ENCODE measurements at places on chromosomes 1 and 21.

DNA sequence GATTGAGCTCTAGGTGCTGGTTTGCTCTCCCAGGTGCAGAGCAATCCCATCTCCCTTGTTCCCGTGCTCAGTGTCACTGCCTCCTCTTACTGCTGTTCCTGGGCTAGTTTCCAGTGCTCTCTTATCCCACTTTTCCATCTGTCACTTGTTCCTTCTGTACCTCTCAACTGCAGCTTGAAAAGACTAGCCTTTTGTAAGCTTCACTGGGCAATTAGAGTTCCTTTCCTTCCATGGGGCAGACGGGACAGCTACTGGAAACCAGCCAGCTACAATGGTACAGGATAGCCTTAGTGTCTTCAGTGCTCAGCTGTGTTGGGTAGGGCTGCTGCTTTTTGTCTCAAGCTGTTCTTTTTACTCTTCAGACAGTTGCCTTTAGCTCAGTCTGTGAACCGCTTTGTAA lies 31.6 kb downstream of the AGT start:
- no peak for DNase-seq

DNA sequence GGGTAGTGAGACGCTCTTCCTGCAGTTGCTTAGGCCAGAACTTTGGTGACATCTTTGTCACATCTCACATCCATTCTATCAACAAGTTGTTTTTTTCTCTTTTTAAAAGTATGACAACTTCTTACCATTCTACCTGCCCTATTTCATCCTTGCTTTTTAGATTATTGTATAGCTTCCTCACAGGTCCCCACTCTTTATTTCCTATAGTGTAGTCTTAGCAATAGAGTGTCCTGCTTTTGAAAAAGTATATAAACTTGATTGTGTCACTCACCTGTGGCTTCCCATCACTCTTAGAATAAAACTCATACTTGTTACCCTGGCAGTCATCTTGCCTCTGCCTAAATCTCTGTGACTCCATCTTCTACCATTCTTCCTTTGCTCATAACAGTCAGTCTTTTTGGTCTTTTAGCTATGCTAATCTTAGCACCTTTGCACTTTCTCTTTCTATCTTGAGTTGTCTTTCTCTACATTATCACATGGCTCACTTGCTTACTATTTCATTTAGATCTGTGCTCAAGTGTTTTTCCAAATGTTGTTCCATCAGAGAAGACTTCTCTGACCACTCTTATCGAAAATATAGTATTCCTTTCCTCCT lies 9.5 kb downstream of the CDC73 start:
- no peak for DNase-seq

GRCh38 chr1:27605796-27606707 lies 2.1 kb upstream of the AHDC1 start:
- peak; percentile 18 for DNase-seq

GRCh38 chr1:31920956-31921355 lies 17.2 kb downstream of the PTP4A2 start:
- DNase-seq, result no peak

DNA sequence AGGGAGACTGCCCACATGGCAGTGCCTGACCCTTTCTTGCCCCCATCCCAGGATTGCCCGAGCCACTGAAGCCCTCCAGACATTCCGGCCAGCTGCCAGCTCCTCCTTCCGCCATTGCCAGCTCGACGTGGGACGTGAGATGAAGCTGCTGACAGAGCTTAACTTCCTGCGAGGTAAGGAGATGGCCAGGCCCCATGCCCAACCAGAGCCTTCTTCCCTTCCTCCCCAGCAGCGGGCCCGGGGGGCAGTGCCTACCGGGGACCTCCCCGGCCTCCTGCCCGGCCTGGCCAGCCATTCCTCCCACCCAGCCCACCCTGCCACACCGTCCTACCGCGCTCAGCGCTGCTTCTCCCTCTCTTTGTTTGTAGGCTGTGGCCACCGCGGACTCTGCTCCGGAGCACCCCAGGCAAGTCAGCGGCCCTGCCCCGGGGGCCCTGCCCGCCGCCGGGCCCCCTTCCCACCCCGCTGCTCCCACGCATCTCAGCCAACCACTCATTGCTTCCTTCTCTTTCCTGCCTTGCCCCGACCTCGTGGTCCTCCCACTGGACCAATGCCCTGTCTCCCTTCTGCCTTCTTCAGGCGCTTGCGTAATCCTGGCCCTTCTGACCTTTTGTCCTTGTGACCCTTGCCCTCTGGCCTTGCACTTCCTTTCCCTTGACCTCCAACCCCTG lies 4.9 kb downstream of the TRIM46 start:
- no peak for DNase-seq

GRCh38 chr1:108719656-108720435 lies 7.1 kb downstream of the FNDC7 start:
- peak; percentile 15 for DNase-seq

DNA sequence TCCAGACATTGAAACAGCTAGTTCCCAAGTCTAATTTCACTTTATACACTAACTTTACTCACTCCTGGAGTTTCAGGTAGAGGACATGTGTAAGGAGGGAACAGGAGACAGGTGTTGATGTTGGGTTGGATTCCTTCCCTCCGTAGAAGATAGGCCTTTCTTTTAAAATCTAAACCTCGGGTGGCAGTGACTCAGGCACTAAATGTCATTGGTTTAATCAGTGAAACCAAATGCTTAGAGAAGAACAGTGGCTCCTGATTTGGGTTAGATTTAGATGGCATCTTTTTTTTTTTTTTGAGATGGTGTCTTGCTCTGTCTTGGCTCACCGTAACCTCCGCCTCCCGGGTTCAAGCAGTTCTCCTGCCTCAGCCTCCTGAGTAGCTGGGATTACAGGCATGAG lies 7.2 kb downstream of the CAP1 start:
- no peak for DNase-seq

GRCh38 chr1:191912517-191912916 lies 245.7 kb upstream of the RGS18 start:
- DNase-seq, result no peak

- DNase-seq, result no peak
These were observed 897 bp downstream of the EPHX4 start for GRCh38 chr1:92030656-92031107.

- DNase-seq, result peak; percentile 47
These were observed 183.6 kb upstream of the RUNX1 start for GRCh38 chr21:35232545-35233176.

DNA sequence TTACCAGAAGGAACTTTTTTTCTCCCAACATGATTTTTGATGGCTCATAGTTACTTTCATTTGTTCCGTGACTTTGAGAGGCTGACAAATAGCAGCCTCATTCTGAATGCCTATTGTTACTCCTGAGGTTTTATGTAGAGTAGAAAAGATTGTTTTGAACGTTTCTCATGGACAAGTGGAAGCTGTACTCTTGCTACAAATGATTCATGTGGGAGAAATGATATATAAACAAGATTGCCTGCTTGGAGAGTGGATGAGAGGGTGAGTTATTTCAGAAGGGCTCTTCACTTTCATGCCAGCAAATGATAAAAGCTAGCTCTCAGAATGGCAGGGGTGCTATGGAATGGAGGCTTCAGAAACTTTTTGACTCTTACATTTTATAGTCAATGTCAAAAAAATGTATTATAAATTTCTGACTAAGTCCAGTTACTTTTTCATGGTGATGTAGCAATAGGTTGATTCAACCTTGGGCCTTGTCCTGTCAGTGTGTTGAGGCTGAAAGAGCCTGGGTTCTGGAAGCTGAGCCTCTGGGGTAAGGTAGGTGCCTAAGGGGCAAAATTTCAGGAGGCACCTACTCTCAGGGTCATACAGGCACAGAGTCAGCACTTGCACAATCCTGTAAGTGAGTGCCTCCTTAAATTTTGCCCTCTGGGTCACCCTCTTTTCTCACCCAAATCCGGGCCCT lies 19.4 kb downstream of the JUN start:
- DNase-seq, result no peak

- DNase-seq, result no peak
These were observed 1.5 kb upstream of the PRSS38 start for GRCh38 chr1:227813962-227814361.

- no peak for DNase-seq
These were observed 2.9 kb upstream of the SLC2A7 start for GRCh38 chr1:9028921-9029705.

- DNase-seq, result no peak
These were observed 98.7 kb downstream of the WDR4 start for GRCh38 chr21:42780617-42781016.

- no peak for DNase-seq
These were observed 6.7 kb downstream of the KYAT3 start for GRCh38 chr1:88985692-88986091.

DNA sequence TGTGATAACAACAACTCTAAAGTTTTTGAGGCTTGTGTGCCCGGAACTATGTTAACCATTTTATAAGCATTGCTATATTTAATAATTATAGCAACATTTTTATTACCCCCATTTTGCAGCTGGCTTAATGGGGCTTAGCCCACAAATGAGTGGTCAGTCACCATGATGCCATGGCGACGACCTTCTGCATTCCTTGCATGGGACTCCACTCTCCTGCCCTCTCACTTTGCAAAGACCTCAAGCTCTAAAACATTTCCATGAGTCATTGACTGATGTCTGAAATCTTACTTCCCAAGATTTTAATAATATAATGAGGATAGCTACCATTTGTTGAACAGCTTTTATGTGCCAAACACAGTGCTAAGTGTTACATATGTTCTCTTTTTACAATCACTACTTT lies 15.4 kb downstream of the NGF start:
- DNase-seq, result no peak

DNA sequence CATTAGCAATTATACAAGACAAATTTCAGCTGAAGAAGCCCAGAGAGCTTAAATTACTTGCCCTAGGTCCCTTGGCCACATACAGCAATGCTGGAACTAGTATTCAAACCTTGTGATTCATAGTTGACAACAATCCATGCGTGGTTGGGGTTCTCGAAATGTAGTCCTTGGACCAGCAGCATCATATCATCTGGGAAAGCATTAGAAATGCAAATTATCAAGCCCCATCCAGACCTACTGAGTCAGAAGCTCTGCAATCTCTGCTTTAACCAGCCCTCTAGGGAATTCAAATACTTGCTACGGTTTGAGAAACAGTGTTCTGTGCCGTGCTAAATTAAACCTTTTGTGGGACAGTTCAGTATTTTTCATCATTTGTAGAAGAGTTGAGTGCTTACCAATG lies 65.1 kb downstream of the CLIC6 start:
- no peak for DNase-seq

DNA sequence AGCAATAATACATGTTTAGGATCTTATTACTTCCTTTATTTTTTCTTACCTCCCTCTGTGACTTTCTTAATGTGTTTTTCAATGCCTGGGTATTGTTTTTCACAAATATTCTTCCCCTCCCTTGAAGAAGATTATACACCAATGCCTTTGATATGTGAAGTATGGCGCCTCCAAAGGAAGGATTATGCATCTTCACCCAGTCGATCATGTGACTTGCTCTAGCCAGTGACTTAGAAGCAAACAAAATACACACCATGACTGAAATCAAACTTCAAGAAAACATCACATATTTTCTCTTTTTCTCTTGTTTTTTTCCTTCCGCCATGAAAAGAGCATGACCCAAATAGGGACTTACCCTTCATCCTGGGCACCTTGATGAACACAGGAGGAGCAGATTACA lies 297.1 kb downstream of the NCAM2 start:
- no peak for DNase-seq

DNA sequence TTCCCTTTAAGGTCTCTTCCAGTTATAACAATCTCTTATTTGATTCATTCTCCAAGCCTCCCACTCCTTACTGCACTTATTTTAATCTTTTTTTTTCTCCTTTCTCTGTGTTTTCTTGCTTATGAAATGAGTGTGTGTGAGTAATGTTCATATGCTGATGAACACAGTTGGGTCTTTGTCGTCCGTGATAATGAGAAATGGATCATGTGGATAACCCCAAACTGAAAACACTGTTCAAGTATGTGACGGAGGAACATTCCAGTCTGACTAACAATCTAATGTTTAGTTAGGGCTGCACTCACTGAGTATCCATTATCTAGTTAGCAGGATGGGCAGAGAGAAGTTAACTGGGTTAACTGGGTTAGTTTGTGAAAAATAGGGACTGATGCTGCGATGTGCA lies 253.1 kb upstream of the DUSP10 start:
- DNase-seq, result no peak

GRCh38 chr1:235646463-235646862 lies 3.1 kb downstream of the GNG4 start:
- DNase-seq, result no peak

- DNase-seq, result no peak
These were observed 31.7 kb upstream of the GPR37L1 start for GRCh38 chr1:202090994-202091393.

DNA sequence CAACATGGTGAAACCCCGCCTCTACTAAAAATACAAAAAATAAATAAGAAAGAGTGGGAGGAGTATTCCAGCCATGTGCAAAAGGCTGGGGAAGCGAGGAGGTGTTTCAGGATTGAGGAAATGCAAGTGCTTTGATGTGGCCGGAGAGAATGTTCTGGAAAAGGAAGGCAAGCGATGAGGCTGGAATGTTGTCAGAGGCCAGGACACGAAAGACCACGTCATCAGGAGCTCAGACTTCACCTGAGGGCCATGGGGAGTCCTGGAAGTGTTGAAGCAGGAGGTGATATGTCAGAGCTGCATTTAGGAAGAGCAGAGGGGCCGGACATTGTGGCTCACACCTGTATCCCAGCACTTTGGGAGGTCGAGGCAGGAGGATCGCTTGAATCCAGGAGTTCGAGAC lies 10.9 kb upstream of the THEMIS2 start:
- no peak for DNase-seq

DNA sequence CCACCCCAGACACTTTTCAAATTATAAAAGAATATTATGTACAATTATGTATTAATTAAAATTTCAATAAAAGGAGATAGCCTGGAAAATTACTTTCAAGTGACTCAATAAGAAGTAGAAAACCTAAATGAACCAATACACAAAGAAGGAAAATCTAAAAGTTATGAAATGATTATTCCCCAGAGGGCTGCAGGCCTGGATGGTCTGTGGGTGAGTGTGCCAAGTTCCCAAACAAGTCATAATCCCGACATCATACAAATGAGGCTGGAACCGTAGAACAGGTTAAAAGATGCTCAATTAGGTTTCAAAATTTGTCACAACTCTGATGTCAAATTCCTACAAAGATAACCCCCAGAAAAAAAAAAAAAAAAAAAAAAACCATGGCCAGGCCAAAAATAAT lies 12.7 kb downstream of the SPATC1L start:
- no peak for DNase-seq

- no peak for DNase-seq
These were observed 80.2 kb downstream of the LRRC8D start for GRCh38 chr1:89900791-89901708.

GRCh38 chr1:86084998-86085397 lies 71.6 kb downstream of the COL24A1 start:
- DNase-seq, result no peak

DNA sequence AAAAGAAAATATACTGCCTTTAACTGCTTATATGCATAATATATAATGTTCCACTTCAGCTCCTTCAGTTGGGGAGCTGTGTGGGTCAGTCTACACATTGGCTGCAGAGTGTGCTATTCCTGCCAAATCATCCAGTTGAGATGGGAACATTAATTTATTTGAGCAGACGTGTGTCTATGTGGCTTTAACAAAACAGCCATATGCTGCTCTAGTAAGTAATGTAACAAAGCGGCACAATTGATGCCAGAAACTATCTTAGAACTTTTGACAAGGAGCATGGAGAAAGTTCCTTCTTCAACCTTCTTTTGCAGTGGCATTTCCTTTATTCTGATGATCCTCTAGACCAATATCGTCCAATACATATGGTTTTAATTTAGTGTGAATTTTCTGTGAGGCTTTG lies 285.9 kb upstream of the C1orf87 start:
- no peak for DNase-seq

All from SW 1271 (cell line).